ENCODE measurements at places on chromosomes 1 and 21. TPM values are rescaled to one million over a fixed set of nuclear protein-coding genes. Genes with fewer than 3 reads are reported as not detected.

- no peak for DNase-seq
Observed at GRCh38 chr1:96338622-96339021, 383.0 kb upstream of the PTBP2 start.

DNA sequence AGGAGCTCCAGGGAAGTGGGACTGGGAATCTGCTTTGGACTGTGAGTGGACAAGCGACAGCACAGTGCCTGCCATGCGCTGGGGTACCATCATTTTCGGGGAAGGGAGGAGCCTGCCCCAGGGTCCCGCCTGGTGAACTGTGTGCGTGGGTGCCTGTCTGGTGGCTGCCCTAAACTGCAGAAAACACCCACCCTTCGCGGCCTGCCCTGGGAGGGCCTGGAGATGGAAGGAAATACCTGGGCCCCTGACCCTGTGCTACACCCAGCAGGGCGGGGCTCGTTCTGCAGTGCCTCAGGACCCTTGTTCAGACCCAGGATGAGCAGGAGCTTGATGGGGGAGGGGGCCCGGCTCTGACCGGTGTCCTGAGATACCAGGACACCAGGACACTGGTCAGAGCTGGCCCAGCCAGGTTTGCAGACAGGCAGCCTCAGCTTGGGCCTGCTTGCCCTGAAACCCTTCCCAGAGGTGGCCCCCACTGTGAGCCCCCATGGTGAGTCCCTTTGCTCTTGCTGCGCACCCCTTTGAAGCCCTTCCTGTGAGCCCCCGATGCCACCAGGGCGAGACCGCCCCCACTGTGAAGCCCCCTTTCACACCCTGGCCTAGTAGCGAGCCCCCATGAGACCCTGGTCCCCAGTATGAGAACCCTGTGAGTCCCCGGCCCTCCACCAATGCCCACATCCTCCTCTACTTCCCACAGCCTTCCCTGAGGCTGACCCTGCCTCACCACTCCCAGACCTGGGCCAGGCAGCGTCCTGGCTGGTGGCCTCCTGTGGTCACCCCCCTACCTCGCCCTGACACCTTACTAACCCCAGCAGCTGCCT is 2.6 kb downstream of the GJC2 start:
- no peak for DNase-seq

GRCh38 chr1:201206176-201206575 is 15.6 kb downstream of the IGFN1 start:
- no peak for DNase-seq

GRCh38 chr1:107687849-107688753 is 276.9 kb downstream of the VAV3 start:
- DNase-seq: no peak

GRCh38 chr1:227185291-227185690 is 133.0 kb downstream of the CDC42BPA start:
- no peak for DNase-seq

GRCh38 chr1:167442854-167443565 is 75.3 kb downstream of the CD247 start:
- no peak for DNase-seq

DNA sequence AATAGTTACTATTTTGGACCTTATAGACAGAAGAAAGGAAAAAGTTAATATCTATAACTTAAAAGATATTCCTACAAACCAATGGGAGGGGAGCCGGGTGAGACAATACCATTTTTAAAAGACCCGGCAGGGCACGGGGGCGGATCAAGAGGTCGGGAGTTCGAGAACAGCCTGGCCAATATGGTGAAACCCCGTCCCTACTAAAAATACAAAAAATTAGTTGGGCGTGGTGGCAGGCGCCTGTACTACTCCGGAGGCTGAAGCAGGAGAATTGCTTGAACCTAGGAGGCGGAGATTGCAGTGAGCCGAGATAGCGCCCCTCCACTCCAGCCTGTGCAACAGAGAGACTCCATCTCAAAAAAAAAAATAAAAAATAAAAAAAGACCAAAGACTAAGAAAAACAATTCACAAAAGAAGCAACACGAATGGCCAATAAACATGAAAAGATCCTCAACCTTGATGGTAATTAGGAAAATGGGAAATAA is 1.2 kb upstream of the PSMB2 start:
- no peak for DNase-seq

DNA sequence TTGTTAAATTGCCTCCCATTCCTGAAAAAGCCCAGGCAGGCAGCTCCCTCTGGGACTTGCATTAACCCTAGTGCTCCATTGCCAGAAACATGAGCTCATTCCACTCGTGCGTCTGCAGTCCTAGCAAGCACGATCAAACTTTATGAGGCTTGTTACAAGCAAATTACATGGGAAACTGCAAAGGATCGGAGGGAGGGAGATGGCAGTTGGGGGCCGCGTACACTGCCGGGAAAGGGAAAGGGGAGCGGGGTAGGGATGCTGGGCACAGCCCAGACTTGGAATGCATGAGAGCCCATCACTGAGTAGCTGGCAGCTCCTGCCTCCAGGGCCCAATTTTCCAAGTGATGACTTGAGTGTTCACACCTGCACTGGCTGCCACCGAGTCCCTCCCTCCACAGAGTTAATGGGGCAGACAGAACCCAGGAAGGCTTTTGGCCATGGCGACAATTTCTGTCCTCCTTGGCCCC is 169.9 kb downstream of the BRINP2 start:
- peak; percentile 20 for DNase-seq

- DNase-seq: no peak
Observed at GRCh38 chr1:22291057-22291456, 148.2 kb upstream of the WNT4 start.

- peak; percentile 97 for DNase-seq
Observed at GRCh38 chr1:2212532-2213491, 15.3 kb upstream of the SKI start.

- DNase-seq: peak; percentile 56
Observed at GRCh38 chr1:227952374-227953021, 4.8 kb upstream of the WNT9A start.

- no peak for DNase-seq
Observed at GRCh38 chr1:225413708-225414375, 14.0 kb downstream of the LBR start.

- DNase-seq: no peak
Observed at GRCh38 chr1:79790950-79791349, 784.4 kb upstream of the ADGRL4 start.

- peak; percentile 56 for DNase-seq
Observed at GRCh38 chr21:31124010-31124409, 85.7 kb upstream of the KRTAP19-8 start.

GRCh38 chr1:60922304-60922703 is 160.1 kb upstream of the NFIA start:
- DNase-seq: peak; percentile 65

- DNase-seq: no peak
Observed at GRCh38 chr1:8517661-8518489, 200.0 kb downstream of the SLC45A1 start.

- DNase-seq: no peak
Observed at GRCh38 chr1:45385302-45385701, 45.1 kb upstream of the MUTYH start.

- DNase-seq: no peak
Observed at GRCh38 chr21:27953340-27954045, 986.6 kb upstream of the ADAMTS5 start.

DNA sequence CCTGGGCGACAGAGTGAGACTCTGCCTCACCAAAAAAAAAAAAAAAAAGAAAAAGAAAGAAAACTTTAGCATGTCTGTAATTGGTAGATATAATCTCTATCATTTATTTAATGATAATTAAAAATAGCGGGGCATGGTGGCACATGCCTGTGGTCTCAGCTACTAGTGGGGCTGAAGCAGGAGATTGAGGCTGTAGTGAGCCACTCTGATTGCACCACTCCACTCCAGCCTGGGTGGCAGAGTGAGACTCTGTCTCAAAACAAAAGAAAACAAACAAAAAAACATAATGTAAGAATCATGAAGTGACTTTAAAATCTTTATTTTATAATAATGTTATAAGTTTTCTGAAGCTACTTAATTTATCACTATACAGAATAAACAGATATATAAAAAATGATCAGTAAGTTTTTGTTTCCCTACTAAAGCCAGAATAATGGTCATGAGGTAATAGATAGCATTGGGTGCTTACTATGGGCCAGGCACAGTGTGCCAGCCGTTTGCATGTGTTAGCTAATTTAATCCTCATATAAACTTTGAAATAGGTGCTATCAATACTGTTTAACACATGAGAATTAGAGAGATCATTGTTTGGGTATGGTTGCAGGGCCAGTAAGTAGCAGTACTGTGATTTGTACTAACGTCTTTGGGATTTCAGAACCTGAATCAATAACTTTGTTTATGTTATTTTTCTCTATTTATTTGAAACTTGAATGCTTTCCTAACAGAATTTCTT is 23.8 kb downstream of the CLIC4 start:
- no peak for DNase-seq

DNA sequence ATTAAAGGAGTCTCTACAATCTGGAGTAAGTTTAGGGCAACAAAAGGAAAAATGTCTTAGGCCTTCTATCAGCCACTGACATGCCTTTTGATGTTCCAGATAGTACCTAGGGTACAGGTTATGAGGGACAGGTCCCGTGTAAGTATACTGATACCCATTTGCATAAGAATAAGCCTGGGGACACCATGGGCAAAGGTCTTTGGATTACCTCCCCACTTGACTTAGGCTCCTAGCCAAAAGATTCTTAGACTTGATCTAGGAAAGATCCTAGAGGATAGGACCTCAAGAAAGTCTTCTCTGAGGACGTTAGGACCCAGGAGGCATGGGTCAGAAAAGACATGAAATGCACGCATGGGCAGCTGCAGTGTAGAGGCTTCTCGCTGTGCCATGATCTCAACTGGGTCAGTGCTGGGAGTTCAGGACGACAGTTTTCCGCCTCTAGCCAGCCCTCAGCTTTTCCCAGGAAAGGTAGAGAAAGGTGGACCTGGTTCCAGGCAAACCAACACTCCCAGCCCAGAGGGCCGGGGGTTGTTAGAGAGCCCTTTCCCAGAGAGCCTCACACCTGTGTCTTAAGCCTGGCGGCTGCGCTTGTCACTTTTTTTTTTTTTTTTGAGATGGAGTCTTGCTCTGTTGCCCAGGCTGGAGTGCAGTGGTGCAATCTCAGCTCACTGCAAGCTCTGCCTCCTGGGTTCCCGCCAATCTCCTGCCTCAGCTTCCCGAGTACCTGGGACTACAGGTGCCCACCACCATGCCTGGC is 26.6 kb downstream of the MSTO1 start:
- no peak for DNase-seq

DNA sequence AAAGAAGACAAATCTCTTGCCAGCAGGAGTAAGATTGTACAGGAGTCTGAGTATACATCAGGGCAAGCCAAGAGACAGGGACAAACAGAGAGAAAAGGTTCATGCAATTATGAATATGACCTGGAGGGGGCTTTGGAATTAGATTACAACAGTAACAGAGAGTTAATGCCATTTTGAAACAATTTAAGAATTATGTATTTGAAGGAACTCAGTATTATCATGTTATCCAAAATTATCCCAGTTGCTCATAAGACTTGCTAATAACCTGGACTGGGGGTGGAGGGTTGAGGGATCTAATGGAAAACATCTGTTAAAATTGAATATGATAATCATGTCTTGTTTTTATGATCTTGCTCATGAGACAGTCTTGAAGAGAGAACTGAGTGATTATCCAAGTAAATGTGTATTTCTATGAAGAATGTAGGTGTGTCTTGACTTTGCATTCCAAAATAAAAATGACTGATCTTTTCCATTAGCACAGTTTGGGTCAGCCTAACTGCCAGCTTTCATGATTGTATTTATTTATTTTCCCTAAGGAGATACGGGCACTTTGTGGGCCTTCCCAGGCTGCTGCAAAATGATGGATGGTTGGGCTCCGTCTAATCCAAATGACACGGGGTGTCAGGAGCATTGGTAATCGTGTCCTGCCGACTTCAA is 117.7 kb downstream of the ERG start:
- DNase-seq: no peak

DNA sequence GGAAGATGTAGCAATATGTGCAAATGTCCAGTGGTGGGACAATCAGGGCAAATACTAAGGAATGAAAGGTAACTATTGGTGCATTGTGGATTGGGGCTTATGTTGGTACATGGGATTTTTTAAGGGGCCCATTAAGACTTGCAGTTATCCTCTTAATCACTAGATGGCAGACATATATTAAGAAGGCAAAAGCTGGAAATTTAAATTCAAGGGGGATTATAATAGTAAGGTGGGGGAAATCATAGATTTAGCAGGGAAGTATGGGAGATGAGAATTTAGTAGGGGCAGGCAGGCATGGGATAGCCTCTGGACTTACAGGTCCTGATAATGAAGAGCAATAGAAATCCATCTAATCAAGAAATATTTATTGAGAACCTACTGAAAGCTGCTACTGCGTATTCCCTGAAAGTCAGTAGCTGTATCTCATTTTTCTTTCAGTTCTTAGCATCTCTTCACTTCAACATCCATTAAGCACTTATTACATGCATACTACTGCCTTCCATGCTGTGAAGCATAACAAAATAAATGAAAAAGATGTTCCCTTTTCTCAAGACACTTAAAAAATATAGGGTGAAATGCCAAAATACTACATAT is 251.8 kb downstream of the CRB1 start:
- DNase-seq: no peak

DNA sequence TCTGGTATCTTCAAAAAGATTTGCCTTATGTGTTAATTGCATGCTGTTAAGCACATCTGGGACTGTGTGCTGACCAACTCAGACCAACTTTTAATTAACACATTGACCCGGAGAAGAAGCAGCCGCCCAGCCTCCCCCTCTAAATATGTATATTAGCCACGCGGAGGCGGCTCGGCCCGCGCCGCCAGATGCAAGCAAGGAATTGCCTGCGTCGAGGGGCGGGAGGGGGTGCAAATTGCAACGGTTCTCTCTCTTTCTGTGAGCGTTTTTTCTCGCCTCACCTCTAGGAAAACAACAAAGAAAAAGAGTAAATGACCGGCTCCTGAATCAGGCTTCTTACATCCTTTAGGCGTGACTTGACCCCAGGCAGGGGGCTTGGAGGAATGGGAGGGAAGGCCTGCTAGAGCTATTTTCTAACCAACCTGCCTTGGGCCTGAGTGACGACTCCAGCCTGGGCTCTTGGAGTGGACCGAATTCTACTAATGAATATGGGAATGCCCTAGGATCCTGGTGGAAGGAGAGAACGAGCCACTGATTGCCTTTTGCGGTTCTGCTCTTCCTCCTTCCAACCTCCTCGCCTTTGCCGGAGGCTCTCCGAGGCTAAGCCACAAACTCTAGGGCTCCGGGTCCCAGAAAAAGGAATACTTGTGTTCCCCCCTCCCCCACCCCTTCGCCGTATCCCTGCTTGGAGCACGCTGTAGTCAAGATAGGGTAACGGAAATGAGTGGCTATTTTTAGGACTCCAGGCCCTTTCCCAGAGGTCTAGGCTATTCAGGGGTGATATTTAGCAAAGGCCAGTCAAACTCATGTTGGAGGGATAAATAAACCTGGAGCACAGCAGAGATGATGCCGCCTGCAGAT is 417.0 kb upstream of the ESRRG start:
- no peak for DNase-seq

The KRTAP19-3 gene
- total RNA-seq: not detected

The MNDA gene
- total RNA-seq: 5.5 TPM

The KPRP gene
- total RNA-seq: not detected

The PGLYRP3 gene
- total RNA-seq: not detected

The IFI44 gene
- 13.3 TPM for total RNA-seq

The CLDN17 gene
- total RNA-seq: not detected

The MFAP2 gene
- total RNA-seq: 5.9 TPM

The CELA2B gene
- not detected for total RNA-seq

The SPRR2E gene
- not detected for total RNA-seq
